ENCODE measurements at places on chromosomes 1 and 21.

DNA sequence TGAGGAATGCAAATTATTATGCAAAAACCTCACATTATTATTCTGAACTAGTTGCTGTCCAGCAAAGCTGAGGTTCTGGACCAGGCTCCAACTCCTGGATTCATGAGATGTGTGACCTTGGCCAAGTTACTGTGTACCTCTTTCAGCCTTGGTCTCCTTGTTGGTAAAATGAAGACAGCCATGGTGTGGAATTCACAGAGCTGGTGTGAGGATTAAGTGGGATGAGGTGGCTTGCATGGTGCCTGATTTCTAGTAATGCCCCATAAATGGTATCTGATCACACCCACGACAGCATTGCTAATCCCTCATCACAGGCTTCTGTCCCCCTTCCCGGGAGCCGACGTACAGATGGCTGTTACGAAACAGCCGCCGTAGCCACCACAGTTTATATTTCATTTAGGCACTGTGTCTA is 59.6 kb downstream of the PGBD5 start:
- H3K27ac ChIP-seq = no peak overlapping the region
- no peaks in the 10 kb centered on the region for H3K36me3 ChIP-seq
- no peaks in the 10 kb centered on the region for H3K27me3 ChIP-seq
- H3K4me1 ChIP-seq = no peaks in the 10 kb centered on the region
- no peak for DNase-seq
- no peak overlapping the region for H3K4me3 ChIP-seq

DNA sequence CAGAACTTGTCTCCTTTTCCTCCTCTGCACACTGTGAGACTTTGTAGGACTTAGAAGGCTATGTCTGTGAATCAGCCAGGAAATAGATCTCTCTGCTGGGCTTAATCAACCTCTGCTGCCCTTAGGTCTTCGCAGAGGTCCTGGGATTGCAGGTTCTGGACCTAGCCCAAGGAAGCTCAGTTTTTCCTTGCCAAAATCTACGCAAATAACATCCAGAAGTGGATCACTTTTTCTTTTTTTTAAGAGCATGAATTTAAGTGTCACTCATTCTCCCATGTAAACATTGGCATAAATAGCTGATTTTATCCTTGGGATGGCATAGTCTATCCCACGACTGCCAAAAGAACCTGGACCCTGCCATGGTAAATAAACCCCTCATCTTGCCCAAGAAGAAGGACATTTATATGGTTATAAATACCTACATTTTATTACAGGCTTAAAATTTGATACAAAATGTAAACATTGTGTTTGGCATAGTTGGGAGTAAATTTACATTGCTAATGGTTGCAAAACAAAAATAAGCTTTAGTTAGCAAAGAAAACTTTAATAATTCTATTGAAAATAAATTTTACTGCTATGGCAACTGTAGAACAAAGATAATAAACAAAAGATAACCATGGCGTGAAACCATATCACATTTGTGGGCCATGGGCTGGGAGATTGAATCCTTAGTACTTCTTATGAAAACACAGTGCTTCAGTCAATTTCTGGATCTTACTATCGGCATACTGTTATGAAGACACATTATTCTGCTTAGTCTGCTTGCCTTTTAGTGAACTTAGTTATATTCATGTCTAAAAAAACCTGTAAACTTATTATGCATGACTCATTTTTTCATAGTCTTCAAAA is 24.5 kb upstream of the DISC1 start:
- H3K27me3 ChIP-seq = no peaks in the 10 kb centered on the region
- H3K4me3 ChIP-seq = no peak overlapping the region
- H3K27ac ChIP-seq = no peak overlapping the region
- no peaks in the 10 kb centered on the region for H3K36me3 ChIP-seq

GRCh38 chr1:50027794-50028193 is 4.0 kb upstream of the AGBL4 start:
- no peak overlapping the region for H3K27ac ChIP-seq
- no peaks in the 10 kb centered on the region for H3K4me1 ChIP-seq
- no peak overlapping the region for H3K4me3 ChIP-seq
- H3K36me3 ChIP-seq = no peaks in the 10 kb centered on the region
- H3K27me3 ChIP-seq = no peaks in the 10 kb centered on the region
- peak; percentile 78 for DNase-seq

DNA sequence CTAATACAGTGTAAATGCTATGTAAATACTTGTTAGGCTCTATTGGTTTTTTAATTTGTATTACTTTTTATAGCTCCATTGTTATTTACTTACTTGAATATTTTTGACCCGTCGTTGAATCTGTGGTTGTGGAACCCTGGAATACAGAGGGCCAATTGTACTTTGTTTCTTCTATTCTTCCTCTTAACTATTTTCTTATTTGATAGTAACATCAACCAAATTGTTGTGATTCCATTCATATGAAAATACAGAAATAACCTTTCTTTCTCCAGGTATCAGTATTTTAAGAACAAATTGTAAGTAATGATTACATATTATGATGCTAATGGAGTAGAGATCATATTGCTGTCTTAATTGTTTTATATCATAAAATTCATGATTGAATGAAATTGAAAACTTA is 73.7 kb downstream of the FNBP1L start:
- no peak overlapping the region for H3K4me3 ChIP-seq
- no peaks in the 10 kb centered on the region for H3K4me1 ChIP-seq
- no peak for DNase-seq
- H3K36me3 ChIP-seq = no peaks in the 10 kb centered on the region
- H3K27ac ChIP-seq = no peak overlapping the region

DNA sequence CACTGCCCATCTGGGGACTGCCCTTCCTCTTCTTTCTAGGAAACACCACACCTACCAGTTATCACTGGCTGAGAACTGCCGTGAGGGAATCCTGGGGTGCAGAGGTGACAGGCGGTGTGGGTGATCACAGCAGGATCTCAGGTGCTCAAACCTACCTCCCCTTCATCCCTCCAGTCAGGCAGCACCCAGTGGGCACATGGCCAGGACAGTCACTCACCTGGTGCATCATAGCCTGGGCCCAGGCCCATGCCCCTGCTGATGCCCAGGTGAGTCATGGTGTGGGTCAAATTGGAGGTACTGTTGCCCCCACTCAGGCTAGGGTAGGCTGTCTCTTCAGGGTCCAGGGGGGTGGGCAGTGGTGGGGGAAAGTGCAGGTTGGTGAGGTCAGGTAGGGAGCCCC is 5.3 kb upstream of the DENND4B start:
- no peak overlapping the region for H3K27ac ChIP-seq
- H3K4me3 ChIP-seq = no peak overlapping the region
- H3K36me3 ChIP-seq = peaks cover 16% of the 10 kb centered on the region
- no peak for DNase-seq
- no peaks in the 10 kb centered on the region for H3K27me3 ChIP-seq

- peak; percentile 64 for DNase-seq
- no peaks in the 10 kb centered on the region for H3K4me1 ChIP-seq
- no peaks in the 10 kb centered on the region for H3K27me3 ChIP-seq
- H3K36me3 ChIP-seq = no peaks in the 10 kb centered on the region
- no peak overlapping the region for H3K4me3 ChIP-seq
Measured at GRCh38 chr1:247906504-247907047, 11.2 kb downstream of the OR2W3 start.

DNA sequence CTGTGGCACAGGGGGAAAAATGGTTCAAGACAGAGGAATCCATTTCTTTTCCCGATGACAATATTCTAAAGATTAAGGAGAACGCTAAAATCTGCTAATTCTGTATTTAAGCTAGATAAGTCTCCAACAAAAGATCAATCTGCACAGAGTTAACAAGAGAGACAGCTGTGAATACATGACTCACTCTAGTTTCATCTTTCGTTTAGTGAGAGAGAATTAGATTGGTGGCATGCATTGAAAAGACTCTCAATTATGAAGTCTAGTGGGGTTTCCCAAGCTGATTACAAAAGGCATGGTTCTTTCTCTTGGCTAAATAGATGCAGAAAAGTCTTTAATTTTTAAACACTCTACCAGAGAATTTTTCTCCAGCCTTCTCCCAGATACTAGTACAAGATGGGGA is 34.4 kb downstream of the CAPN9 start:
- peaks cover 2% of the 10 kb centered on the region for H3K27me3 ChIP-seq
- H3K4me1 ChIP-seq = no peaks in the 10 kb centered on the region
- H3K27ac ChIP-seq = no peak overlapping the region
- DNase-seq = no peak
- H3K4me3 ChIP-seq = no peak overlapping the region
- H3K36me3 ChIP-seq = no peaks in the 10 kb centered on the region

DNA sequence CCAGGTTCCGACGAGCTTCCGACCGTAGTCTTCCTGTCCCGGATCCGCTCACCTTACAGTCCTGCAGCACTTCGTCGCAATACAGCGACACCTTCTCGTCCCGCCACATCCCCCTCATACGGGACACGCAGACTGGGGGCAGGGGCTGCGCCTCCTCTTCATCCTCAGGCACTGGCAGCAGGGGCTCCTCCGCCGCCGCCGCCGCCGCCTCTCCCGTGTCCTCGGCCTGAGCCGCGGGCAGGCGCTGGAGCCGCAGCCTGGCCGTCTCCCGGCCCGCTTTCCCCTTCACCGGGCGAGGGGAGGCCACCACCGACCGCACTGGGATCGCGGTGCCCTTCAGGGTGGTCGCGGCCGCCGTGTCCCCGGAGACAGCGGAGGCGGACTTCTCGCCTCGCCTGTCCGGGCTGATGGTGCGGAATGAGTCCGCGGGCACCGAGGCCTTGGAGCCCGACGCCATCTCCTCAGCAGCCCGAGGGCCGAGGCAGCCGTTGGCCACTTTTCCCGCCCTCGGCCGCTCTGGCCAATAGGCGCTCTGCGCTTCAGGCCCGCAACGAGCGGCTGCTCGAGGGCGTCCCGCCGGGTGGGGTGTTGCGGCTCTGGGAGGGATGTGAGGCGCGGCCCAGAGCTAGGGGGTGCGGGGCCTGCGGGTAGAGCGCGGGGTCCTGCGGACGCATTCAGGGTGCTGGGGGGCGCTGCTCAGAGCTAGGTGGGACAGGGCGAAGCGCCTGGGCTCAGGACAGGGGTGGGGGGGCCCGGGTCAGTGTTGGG is at the start of gene SHCBP1L:
SHCBP1L (minus strand) TSS at position 490 of the 768 bp plus-strand sequence; CDS start at position 457, 33 bp downstream.
- H3K27me3 ChIP-seq = no peaks in the 10 kb centered on the region
- H3K4me1 ChIP-seq = no peaks in the 10 kb centered on the region
- no peaks in the 10 kb centered on the region for H3K36me3 ChIP-seq
